Neural progenitor cell (in vitro differentiated cells): ENCODE measurements at places on chromosomes 13 and 19.

- DNase-seq, result no peak
Observed at GRCh38 chr19:42422901-42423461, 4.2 kb downstream of the LIPE start.

DNA sequence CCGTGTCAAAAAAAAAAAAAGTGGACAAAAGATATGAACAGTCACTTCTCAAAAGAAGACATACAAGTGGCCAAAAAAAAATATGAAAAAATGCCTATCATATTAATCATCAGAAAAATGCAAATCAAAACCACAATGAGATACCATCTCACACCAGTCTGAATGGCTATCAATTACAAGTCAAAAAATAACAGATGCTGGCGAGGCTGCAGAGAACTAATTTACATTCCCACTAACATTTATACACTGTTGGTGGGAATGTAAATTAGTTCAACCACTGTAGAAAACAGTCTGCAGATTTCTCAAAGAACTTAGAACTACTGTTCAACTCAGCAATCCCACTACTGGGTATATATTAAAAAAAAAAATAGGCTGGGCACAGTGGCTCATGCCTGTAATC, 26.5 kb upstream of the FOXO1 start:
- no peak for DNase-seq

DNA sequence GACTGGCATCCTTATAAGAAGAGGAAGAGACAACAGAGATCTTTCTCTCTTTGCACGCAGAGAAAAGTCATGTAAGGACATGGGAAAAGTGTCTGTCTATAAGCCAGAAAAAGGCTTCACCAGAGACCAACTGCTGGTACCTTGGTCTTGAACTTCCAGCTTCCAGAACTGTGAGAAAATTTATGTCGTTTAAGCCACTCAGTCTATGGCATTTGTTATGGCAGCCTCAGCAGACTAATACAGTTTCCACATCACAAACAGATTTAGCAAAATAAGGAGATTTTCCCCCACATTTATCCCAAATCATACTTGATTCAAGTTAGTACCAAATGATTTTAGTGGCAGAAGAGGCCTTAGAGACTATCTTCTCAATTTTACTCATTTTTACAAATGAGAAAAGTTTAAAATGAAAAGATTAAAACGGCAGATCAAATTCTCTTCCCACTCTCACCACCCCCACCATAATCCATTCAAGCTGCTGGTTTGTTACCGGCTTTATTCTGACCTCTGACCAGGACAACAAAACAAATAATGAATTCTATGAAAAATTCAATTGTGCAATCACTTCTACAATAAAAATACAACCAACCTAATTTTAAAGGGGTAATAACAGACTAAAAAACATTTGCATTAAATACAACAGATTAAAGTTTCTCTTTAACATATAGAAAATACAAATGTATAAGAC, 316.3 kb downstream of the TBC1D4 start:
- no peak for DNase-seq

DNA sequence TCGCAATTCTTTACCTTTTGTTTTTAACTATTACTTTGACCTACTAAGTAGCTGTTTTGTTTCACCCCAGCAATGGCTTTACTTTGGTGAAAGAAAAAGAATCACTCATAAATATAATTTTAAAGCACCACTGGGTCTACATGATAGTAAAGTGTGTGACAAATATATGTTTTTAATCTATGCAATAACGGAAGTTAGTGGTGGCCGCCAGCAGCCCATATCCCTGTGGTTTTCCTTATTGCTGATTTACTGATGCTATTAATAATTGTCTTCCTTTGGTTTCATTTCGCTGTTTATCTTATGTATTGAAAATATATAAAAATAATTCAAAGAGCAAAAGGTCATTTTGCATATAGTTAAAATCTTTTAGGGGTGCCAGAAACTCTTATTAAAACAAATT, 491.3 kb downstream of the DIAPH3 start:
- DNase-seq, result no peak

GRCh38 chr19:1272423-1273262, 2.7 kb upstream of the FAM174C start:
- DNase-seq, result no peak

- no peak for DNase-seq
Observed at GRCh38 chr19:4675346-4675745, 5.2 kb upstream of the MYDGF start.

- DNase-seq, result peak; percentile 89
Observed at GRCh38 chr13:74040200-74040599, 94.0 kb downstream of the KLF12 start.

DNA sequence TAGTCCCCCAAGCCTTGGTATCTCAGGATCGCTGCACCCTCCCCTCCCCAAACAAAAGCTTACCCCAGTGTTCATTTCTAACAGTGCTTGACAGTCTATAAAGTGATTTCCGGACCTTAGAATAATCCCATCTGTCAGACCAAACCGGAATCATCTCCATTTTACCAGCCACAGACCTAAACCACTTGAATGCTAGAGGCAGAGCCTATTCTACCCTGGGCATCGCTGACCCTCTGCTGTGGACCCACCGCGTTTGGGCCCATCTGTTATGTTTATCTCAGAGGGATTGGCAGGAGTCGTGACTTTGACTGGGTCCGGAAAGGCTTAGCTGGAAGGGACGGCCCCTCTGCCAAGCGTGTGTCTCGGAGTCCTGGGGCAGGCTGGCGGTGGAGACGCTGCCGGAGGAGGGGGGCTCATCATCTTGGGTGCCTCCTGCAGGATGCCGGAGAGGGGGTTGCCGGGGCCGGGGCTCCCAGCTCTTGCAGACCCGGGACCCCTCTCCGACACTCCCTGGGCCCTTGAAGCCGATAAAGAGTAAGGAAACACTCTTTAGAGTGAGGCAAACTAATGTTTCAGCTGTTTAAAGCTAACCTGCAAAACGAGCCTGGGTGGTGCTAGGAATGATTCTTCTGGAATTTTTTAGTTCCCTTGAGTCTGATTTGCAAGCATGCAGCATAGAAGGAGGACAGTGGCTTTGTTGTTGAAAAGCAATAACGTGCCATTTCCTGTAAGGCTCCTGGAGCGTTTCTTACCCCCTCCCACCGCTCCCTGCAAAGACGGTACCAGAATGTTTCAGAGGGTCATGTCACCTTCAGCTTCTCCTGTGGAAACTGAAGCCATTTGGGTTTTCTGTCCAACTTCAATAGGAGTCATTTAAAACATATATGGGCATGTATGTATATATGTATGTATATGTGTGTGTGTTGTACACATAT, 1.3 kb downstream of the SLC25A42 start:
- no peak for DNase-seq

DNA sequence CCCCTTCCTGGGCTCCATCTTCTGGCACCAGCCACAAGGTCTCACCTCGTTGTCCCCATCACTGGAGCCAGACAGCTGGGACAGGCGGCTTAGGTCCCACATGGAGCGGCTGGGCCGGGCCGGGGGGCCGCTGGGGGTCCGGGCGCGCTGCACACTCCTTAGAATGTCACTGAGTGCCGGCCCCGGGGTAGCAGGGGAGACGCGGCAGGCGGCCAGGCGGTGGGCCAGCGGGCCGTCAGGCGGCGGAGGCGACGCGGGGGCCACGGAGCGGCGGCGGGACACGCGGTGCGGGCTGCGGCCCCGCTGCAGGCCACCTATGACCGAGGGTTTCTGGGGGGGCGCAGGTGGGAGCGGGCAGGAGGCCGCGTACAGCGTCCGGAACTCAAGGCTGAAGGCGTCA, 3.1 kb upstream of the SPACA4 start:
- DNase-seq, result no peak

GRCh38 chr19:18202778-18203407, 949 bp downstream of the RAB3A start:
- peak; percentile 48 for DNase-seq

DNA sequence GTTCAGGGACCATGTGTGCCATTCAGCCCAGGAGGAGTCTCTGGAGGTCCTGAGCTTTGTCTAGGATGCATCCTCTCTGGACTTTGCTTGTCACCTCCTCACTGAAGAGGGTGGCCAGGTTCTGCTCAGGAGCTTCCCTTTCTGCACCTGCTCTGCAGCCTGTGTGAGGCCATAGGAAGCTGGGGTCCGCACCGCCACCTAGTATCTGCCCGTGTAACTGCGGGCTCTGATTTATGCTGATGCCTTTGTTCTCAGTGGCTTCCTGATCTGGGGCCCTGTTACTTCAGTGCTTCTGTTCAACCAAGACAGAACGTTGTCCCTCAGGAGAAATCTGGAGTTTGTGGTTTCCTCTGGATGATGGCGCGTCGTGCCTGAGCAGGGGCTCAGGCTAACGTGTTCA, 15.5 kb downstream of the ZNF610 start:
- peak; percentile 64 for DNase-seq

GRCh38 chr19:47573071-47574026, at the start of gene ZNF541:
ZNF541 (minus strand) TSS chr19:47573148; CDS start chr19:47555856, 17,292 bp downstream.
- DNase-seq, result no peak

DNA sequence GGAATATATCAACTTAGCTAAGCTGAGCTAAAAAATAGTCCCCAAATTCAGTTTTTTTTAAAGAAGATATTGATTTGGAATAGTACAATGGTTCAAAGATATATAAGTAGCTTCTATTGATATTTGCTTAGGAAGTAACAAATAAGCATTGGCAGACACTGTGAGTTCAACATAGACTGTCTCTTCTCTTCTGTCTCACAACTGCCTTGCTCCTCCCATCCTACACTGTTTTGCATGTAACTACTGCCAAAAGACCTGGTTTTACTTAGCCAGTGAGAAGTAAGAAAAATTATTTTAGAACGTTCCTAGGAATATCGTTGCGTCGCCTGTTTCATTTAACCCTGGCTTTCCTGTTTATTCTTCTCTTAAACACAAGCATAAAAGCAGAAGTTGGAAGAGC, 859.0 kb upstream of the SPRY2 start:
- no peak for DNase-seq

DNA sequence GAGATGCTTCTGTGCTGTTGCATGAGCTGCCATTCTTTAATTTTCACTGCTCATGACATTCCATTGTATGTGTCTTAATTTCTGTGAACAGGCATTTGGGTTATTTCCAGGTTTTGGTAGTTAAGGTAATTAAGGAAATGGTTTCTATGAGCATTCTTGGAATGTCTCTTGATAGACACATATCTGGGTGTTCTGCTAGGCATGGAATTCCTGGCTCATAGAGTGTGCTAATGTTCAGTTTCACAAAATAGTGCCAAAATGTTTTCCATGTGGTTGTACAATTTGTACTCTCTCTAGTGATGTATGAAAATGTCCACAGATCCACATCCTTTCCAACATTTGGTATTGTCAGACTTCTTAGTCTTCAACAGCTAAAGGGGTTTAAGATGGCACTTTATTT, 680.9 kb upstream of the SGCG start:
- no peak for DNase-seq

GRCh38 chr19:17209126-17210036, 5.8 kb upstream of the USE1 start:
- peak; percentile 93 for DNase-seq

DNA sequence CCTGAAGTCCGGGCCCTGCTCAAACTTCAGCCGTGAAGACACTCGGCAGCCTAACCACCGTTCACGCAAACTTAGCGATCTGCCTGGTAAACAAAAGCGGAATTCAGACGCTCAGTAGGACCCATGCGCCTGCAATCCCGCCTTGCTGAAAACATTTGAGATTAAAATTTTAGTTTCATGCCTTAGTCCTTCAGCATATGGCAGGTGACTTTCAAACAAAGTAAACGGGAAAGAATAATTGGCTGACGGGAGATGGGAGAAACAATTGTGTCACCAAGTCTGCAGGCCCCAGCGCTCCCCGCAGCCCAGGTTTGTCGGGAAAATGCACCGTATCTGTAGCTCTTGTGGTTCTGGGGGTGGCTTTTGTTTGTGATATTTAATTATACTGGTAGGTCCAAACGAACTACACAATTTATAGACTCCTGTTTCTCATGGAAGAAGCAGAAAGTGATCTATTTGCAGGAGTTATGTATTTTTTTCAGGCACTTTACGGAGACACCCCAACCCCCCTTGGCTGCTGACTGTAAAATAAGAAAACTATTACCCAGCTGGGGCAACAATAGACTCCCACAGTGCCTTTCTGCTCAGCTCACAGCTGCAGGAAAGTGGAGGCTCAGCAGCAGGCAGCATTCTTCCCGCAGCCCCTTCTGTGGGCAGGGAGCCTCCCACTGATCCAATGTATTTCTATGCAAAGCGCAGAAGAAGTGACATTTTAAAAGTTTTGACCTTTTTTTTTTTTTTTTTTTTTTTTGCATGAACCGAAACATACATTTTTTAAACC, 94.8 kb downstream of the SOX1 start:
- peak; percentile 92 for DNase-seq

DNA sequence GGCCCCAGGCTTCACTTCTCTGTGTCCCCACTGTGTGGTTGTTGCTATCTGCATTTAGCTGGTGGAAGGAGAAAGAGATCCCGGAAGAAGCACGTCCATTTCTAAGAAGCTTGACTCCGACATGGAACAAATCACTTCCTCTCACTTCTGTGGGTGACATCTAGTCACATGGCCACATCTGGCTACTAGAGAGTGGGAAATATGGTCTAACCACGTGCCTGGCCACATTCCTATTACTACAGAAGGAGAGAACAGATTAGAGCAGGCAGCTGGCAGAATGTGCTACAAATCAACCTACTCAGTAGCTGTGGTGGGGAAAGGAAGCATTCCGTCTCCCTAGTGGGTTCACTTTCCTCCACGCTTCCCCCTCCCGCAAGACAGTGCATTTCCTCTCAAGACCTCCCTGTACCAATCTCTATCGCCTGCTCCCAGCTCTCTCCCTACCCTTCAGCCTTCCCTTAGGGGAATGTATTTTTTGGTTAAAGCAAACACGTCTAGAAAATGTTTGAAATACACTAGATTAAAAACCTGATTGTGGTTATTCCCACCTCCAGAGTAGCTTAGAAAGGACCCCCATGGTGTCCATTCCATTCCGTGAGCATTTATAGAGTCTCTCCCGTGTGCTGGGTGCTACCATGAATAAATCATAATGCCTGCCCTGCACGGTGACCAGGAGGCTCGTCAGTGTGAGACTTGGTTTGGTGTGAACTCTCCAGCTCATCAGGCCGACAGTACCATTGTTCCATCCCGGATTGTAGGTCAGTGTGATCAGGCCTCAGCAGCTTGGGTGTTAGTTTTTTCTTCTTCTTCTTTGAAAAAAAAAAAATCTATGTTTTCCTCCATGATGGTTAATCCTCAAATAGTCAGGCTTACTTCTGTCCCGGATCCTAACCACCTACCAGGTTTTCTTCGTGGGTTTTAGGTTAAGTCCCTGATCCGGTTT, 8.0 kb upstream of the AMER2 start:
- DNase-seq, result no peak

GRCh38 chr19:54882758-54883157, 8.7 kb downstream of the FCAR start:
- DNase-seq, result no peak

DNA sequence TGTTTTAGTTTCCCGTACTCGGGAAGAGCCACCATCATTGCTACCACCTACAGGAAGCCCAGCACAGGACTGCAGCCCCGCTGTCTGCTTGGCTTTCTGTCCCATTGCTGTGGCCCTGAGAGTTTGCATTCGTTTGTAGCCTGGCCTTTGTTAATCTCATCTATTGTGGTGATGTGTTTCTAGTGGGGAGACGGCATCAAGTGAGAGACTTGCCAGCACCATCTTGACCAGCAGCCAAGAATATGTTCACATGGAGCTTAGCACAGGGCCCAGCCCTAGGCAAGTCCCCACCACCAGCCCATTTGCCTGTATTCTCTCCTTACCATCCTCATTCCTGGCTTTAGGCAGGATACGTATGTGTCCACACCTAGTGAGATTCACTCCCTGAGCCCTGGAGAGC, 17.3 kb upstream of the OVOL3 start:
- DNase-seq, result no peak
